Heart left ventricle (tissue), 16 donors: ENCODE measurements at places on chromosomes 16 and 17. TPM values are rescaled to one million over a fixed set of nuclear protein-coding genes. Genes with fewer than 3 reads are reported as not detected.

GRCh38 chr17:81346908-81347349, 48.3 kb upstream of the BAHCC1 start:
- DNase-seq: no peak

The FNDC8 gene
- total RNA-seq: not detected

The PNMT gene
- 6.1 TPM for total RNA-seq

DNA sequence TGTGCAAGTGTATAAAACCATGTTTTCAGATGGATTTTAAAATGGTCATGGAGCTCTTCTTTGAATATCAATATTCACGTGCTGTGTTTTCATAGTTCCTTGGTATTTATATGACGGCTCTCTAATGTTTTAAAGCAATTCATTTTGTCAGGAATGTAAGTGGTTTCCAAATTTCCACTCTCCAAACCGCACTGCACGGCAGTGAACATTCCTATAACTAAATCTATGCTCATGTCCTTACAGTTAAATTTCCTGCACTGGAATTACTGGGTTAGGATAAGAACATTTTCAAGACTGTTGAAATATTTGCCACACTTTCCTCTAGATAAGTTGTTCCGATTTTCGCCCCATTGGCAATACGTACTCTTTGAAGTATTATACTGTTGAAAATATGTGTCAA, 398.9 kb downstream of the PMP22 start:
- DNase-seq: no peak

The AANAT gene
- total RNA-seq: not detected
